Stimulated activated CD4-positive, alpha-beta T cell treated with anti-CD3 and anti-CD28 coated beads, TNF-alpha, amount 100 ng/mL, for 4 hours (primary cell): ENCODE measurements at places on chromosomes 12 and 14.

DNA sequence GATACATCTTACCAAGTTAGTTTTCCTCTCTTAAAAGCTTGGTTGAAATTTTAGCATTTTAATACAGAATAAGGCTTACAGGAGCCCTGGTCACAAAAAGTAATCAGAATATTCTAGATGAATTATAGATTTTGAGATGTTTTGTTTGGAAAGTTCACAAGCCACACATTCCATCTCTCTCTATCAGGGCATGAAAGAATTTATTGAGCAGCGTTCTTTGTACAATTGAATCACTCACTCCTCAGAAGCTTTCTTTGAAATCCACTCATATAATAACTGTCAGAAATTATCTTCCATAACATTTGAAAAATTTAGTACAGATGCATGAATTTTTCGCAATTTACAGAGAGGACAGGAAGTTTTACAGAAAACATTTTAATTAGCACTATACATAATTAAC is 938.6 kb upstream of the MDGA2 start:
- no peak for DNase-seq

GRCh38 chr14:60485598-60486251 is at the start of gene C14orf39:
Gene C14orf39 (minus strand): TSS chr14:60486063. CDS start chr14:60485078, 985 bp downstream.
- DNase-seq = no peak

DNA sequence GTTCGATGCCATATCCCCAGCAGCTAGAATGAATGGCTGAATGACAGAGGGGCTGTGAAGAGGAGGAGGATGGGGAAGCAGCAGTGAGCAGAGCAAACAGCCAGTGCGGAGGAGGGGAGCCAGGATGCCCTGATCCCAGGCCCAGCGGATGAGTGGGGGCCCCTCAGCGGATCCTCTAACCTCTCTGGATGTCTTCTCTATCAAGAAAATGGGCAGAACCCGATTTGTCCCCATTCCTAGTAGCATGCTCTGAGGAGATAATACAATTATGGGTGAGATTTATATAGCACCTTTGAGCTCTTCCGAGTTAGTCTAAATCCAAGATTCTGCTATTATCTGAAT is 30.0 kb upstream of the RPLP0 start:
- DNase-seq = no peak

GRCh38 chr12:49030714-49031572 is 12.4 kb upstream of the PRKAG1 start:
- DNase-seq = no peak
